ENCODE measurements at places on chromosomes 7 and 10.

DNA sequence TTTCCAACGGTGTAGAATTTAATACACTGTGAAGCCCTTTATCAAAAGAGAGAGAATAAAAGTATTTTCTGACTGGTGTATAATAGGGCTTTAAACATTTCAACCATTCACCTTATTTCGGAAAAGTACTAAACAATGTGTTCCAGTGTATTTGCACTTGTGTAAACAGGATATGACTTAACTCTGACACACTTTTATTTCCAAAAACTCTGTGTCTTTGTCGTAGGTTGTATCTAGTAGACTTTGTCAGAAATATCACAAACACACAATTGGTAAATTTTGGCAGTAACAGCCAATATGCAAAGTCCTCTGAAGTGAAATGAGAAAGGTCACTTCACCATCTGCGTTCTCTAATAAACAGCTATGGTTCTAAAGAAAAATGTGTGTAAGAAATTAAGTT lies 10.3 kb upstream of the TSPAN13 start:
- no peak for DNase-seq

GRCh38 chr10:77620731-77621130 lies 16.9 kb downstream of the KCNMA1 start:
- DNase-seq: no peak

DNA sequence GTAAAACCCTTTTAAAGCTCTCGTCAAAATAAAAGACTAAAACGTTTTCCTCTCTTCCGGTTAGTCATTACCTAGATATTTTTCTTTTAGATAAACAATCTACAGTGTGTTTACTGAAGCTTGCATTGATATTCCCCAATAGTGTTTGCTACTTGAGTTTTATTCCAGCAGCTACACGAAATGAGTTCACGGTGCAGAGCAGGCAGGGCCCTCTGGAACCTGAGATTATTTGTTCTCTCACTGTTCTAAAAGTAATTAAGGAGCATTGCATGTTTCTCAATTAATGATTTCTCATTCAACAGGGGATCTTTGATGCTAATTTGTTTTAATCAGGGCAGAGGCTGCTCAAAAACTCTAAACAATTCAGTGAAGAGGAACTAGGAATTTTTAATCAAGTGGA lies 319.7 kb downstream of the GFRA1 start:
- DNase-seq: no peak

GRCh38 chr7:143389316-143390103 lies 8.4 kb downstream of the ZYX start:
- DNase-seq: no peak

- no peak for DNase-seq
Observed at GRCh38 chr10:119705434-119705831, 20.4 kb upstream of the INPP5F start.

DNA sequence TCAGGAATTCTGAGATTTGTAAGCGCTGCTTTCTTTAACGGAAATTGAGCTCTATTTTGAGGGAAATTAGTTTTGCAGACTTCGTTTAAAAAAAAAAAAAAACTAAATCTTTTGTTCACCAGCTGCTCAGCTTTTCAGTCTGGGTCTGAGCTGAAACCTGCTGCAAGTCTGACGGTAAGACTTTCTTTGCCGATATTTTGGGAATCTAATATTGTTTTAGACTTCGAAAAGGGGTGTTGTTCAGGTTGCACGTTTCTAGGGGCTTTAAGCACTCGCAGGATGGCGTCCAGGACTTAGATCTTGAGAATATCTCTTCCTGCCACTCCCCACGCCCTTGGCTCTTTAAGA lies 1.8 kb upstream of the MEOX2 start:
- DNase-seq: no peak

DNA sequence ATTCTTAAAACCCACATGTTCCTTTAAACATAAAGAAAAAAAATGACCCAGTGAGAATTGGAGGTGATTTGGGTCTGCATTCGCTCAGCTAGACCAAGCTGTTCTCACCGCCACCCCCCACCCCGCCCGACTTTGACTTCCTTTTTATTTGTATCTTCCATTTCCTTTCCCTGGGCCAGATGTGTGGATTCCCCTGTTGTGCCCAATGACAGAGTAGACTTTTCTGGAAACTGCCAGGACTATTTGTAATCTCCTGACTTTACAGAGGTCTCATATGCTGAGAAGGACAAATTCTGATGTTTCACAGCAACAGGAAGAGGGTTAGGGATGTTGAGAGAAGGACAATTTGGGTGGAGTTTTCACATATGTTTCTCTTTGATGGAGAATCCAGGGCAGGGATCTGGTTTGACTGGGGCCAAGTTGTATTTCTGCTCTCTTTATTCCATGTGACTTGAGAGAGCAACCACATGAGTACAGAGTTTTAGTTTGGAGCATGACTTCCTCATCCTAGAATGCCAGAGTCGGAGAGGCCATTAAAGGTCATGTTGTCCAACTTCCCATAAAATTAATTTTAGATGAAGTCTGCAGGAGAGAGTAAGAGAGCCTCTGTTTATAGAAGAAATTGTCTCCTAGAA lies 1023.2 kb downstream of the LRMDA start:
- no peak for DNase-seq

- no peak for DNase-seq
Observed at GRCh38 chr10:107141524-107142061, 22.9 kb downstream of the SORCS1 start.

DNA sequence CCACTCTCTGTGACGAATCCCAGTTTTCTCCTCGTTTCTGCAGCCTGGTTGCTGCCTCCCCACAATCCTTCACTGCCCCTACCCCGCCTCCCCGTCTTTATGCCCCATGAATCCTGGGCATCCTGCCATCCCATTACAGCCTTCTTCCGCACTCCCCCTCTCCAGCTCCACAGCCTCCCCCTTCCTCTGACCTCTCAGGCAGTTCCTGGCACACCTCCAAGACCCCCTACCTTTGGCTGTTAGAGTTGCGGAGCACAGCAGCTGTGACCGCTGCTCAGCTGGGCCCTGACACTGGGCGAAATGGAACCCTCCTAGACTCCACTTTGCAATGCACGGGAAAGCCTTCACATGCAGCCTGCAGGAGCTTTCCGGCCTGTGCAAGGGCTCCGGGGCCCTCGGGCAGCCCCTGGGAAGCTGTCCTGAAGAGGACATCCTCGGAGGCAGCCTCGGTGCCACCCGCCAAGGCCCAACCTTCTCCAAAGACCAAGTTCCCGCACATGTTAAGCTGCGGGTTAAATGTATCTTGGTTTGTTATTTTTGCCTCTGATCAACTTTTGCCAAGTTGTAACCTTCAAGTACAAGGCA lies 400.7 kb upstream of the MKI67 start:
- DNase-seq: no peak

- DNase-seq: no peak
Observed at GRCh38 chr7:98075801-98076200, 30.9 kb upstream of the LMTK2 start.

DNA sequence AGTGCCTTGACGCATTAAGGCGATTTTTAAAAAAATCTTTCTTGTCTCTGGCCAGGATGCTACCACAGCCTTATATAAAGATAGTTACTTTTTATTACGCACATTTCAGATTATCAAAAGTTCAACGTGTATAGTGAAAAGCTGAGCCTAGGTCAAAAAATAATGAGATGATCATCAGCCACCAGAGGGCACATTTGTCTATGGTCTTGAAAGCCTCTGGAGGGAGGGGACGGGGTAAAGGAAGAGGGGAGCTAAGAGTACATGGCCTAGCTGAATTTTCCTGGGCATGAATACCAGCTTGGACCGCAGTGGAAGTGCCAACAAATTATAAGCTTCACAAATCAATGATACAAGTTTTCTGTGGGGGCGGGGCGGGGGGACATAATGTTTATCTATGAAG lies 285.9 kb upstream of the SMIM30 start:
- DNase-seq: no peak

DNA sequence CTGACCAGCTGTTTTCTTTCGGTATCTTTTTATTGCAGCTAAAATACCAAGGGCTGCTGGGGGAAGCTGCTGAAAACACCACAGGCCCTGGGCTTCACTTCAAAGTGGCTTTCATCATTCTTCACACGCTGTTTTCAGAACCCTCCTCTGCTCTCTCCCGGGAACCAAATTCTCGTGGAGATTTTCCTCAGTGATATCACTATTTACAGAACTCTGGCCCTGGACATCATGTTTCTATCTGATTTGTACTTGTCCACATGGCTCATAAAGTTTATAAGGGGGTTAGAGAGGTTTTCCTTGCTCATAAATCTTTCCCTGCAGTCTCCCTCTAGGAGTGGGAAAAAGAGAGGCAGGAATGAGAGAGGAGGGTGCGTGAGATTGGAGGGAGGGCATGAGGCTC lies 177.4 kb upstream of the NPVF start:
- DNase-seq: no peak

- no peak for DNase-seq
Observed at GRCh38 chr7:104836976-104837375, 177.0 kb upstream of the KMT2E start.

DNA sequence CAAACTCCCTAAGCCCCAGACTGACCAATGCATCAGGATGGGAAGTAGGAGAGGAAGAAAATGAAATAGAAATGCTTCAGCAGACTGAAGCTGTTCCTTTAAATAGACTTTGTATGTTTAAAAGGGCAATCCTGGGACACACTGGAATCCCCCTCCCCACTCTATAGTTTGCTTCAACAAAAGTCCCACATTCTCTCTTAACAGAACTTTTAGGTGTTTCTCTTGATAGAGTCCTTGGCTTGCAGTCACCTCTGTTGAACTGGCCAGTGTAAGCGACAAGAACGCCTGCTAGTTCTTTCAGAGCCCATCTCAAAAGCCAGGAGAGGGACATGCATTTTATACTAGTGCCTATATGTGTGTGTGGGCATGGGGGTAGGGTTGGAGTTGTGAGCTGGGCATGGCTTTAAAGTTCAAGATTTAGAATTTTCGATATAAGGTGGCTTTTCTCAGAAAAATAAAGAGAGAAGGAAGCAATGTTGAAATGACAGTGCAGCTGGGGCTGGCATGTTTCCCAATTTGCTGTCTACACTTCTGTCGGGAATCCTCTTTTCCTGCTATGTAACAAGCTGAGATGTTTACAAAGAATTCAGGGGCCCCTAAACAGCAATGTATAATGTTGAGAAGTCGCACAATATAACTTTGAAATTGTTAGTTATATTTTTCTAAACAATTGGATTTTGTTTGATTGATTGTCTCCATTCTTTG lies 2.1 kb downstream of the TBX20 start:
- DNase-seq: no peak

GRCh38 chr7:101126651-101127459 lies at the start of gene SERPINE1:
Gene SERPINE1, plus strand, starts transcription at chr7:101127104. Its CDS starts 1,290 bp downstream, at chr7:101128394.
- DNase-seq: peak; percentile 41

- DNase-seq: no peak
Observed at GRCh38 chr10:1198453-1199344, 142.5 kb downstream of the WDR37 start.

DNA sequence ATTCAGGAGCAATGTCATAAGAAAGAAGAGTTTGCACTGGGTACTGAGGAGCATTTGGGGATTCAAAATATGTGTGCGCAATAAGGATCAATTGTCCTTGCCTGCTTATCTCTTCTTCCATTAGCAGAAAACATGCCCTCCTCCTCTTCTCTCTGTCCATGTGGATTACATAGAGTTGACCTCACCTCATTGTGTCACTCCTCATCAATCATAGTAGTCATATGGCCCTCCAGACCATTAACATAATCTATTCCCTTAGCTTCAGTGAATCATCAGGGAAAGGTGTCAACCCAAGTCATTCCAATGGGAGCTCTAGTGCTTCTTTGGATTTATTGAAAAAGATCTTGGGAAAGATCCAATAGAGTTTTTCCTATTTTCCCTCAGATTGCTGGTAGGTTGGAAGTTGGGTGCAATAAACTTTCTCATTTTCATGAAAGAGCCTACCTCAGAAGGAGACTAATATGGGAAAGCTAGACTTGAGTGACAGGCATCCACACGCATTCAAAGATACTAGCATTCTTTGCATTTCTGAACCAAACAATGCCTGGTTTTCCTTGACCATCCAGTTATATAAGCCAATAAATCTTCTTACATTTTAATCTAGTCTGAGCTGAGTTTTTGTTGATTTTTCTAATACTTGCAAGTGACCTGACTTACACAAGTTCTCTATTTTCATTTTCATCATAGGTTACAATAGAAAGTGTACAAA lies 71.5 kb upstream of the FAM13C start:
- no peak for DNase-seq

DNA sequence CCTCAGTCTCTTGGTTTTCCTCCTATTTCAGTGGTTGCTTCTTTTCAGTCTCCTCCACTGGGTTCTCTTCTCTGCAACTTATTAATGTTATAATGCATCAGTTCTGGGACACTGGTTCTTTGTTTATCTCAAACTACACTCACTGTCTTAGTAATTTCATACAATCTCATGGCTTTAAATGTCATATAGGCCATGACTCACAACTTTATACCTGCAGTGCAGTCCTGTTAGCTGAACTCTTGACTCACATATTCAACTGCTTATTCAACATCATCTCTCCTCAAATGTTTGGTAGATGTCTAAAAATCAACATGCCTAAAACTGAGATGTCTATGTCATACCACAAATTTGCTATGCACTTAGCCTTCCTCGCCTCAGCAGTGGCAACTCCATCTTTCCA lies 101.2 kb upstream of the PALS2 start:
- no peak for DNase-seq

DNA sequence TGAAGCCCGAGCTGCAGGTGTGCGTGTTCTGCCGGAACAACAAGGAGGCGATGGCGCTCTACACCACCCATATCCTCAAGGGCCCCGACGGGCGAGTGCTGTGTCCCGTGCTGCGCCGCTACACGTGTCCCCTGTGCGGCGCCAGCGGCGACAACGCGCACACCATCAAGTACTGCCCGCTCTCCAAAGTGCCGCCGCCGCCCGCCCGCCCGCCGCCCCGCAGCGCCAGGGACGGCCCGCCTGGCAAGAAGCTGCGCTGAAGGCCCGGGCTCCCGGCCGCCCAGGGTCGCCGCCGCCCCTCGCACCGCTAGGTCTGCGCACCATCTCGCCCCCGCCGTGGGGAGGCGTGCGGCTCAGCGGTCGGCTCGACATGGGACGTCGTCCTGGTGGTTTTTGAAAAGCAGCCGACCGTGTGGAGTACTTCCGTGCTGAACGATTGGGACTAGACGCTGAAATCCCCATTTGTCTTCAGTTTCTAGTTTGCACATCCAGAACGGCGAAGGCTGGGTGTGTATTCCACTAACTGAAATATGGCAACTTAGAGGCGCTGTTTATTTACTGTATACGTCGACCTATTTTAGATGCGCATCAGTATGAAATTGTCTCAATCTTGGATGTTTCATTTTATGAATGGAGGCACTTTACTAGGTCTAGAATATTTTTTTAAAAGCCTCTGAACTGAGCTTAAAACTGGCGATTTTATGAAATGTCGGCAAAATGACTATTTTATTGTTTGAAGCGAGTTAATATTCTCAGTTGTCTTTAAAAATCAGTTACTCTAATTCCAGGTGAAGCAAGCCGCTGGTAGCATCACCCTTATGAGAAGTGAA lies 1.1 kb downstream of the NANOS1 start:
- peak; percentile 37 for DNase-seq

DNA sequence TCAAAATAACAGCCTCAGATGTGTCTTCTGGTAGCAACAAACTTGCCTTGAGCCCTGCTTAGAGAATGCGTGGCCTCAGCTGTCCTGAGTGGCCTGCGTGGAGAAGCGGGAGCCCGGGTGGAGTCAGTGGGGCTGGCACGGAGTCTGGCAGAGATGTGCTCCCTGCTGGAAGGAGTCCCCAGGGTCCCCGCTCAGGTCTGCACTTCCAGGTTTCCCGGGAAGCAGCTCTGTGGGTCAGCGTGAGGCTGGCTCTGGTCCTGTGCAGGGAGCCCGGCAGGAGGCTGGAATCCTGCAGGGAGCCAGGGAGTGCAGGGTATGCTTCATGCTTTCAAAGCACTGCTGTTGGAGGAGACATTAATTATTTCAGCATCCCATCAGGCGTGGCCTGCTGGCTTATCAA lies 10.1 kb downstream of the CPSF4 start:
- DNase-seq: no peak

Measured in hematopoietic multipotent progenitor cell treated with erythropoietin and hydrocortisone succinate and interleukin-3 and kit ligand, for 17 days (in vitro differentiated cells).